ENCODE measurements at places on chromosomes 5 and 9. TPM values are rescaled to one million over a fixed set of nuclear protein-coding genes. Genes with fewer than 3 reads are reported as not detected.
A peak's percentile ranks its signal among the peaks of the same experiment; 100 is the strongest.

Gene GPR150
- 1.1 TPM for total RNA-seq

DNA sequence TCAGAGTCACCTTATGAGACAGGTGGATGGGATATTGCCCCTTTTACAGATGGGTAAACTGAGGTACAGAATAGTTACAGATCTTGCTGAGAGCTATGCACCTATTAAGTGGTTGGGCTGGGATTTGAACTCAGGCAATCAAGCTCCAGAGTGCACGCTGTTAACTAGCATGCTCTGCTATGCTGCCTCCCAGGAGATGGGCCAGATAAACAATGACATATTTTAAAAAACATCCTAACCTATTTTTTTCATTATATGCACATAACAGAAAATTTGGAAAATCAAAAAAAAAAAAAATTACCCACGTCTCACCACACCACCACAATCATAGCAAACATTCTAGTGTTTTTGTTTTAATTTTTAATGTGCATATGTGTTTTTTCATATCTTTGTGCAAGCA, 123.4 kb upstream of the STC2 start:
- no peak overlapping the region for H3K27ac ChIP-seq
- H3K4me1 ChIP-seq, result peaks cover 3% of the 10 kb centered on the region
- no peaks in the 10 kb centered on the region for H3K36me3 ChIP-seq
- no peak for DNase-seq
- H3K27me3 ChIP-seq, result no peaks in the 10 kb centered on the region
- H3K4me3 ChIP-seq, result no peak overlapping the region

DNA sequence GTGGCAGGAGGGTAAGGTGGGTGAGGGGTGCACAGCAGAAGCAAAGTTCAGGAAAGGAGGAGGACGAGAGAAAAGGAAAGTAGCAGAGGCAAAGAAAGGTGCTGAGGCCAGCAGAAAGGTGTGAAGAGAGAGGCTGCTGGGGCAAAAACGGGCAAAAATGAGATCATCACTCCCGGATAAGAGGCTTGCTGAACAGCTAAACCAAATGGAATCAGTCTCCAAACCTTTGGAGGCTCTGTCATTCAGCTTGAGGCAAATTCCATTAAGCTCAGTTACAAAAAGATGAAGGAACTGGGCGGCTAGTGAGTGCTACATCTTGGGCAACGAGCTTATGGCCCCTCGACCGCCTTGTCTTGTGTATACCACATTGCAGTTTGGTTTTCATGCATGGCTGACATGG, 136.4 kb downstream of the FSTL4 start:
- no peak overlapping the region for H3K4me3 ChIP-seq
- H3K36me3 ChIP-seq, result no peaks in the 10 kb centered on the region
- H3K27me3 ChIP-seq, result no peaks in the 10 kb centered on the region
- H3K4me1 ChIP-seq, result no peaks in the 10 kb centered on the region
- H3K27ac ChIP-seq, result no peak overlapping the region
- no peak for DNase-seq

- no peaks in the 10 kb centered on the region for H3K36me3 ChIP-seq
- no peak overlapping the region for H3K27ac ChIP-seq
- no peak overlapping the region for H3K4me3 ChIP-seq
- no peak for DNase-seq
These were observed 46.5 kb upstream of the GFPT2 start for GRCh38 chr5:180399401-180400215.

GRCh38 chr5:125399885-125400284, 653.4 kb upstream of the ZNF608 start:
- no peak overlapping the region for H3K27ac ChIP-seq
- H3K4me3 ChIP-seq, result no peak overlapping the region
- H3K4me1 ChIP-seq, result peaks cover 7% of the 10 kb centered on the region
- no peaks in the 10 kb centered on the region for H3K27me3 ChIP-seq
- H3K36me3 ChIP-seq, result no peaks in the 10 kb centered on the region
- no peak for DNase-seq

GRCh38 chr5:100797861-100798260, 105.2 kb downstream of the ST8SIA4 start:
- no peaks in the 10 kb centered on the region for H3K27me3 ChIP-seq
- no peaks in the 10 kb centered on the region for H3K36me3 ChIP-seq
- H3K4me1 ChIP-seq, result no peaks in the 10 kb centered on the region
- no peak overlapping the region for H3K27ac ChIP-seq
- DNase-seq, result no peak
- H3K4me3 ChIP-seq, result no peak overlapping the region

DNA sequence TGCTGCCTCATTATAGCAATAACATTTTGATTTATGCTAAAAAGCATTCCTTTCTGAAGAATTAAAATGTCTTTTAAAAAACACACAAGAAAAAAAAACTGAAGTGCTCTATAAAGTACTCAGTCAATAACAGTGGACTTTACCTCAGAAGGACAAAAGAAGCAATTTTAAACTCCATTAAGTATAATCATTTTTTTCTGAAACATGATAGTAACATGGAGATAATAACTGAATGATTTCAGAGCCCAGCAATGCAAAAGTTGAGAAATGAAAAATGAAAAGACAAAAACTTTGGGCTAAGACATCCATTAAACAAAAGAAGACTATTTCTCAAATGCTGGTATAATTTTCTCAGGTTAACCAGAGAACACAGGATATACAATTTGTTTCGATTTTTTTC, 78.7 kb downstream of the RFX3 start:
- no peak overlapping the region for H3K27ac ChIP-seq
- no peak overlapping the region for H3K4me3 ChIP-seq
- H3K36me3 ChIP-seq, result no peaks in the 10 kb centered on the region
- DNase-seq, result no peak
- peaks cover 4% of the 10 kb centered on the region for H3K4me1 ChIP-seq
- no peaks in the 10 kb centered on the region for H3K27me3 ChIP-seq

DNA sequence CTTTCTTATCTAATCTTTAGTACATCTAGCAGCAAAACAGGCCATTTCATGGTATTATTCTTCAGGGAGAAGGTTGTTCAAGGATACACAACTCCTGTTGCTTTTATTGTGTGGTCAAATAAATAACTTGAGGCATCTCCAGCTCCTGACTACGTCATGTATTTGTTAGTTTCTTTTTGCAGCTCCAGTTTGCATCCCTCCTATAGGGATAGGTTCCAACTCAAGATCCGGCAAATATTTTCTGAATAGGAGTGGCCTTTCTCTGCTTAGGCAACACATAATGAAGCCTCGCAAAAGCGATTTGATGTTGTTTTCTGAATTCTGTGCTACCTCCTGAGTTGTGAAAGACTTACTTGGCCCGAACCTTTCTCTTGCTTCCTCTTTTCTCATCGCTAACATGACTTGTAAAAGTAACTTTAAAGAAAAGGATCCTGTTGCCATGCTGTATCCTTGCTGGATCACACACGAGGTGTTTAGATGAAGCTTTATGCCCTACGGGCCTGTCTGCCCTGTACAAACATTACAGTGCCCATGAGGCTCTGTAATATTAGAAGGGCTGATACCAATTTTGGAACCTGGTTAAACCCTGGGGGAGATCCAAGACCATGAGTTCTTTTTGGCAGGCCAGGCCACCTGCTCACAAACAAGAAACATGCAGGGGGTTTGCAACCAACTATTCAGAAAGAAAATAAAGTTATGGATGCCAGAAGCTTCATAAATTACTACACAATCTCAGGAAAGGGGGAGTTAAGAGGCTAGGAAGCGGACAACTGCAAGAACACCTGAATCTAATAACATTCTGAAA, 149.8 kb upstream of the FGF10 start:
- no peak for DNase-seq
- no peak overlapping the region for H3K4me3 ChIP-seq
- H3K36me3 ChIP-seq, result no peaks in the 10 kb centered on the region

GRCh38 chr5:5065472-5065871, 74.7 kb upstream of the ADAMTS16 start:
- H3K27ac ChIP-seq, result no peak overlapping the region
- no peak overlapping the region for H3K4me3 ChIP-seq
- DNase-seq, result peak; percentile 68
- no peaks in the 10 kb centered on the region for H3K4me1 ChIP-seq

- DNase-seq, result no peak
- no peaks in the 10 kb centered on the region for H3K4me1 ChIP-seq
- H3K36me3 ChIP-seq, result no peaks in the 10 kb centered on the region
- no peaks in the 10 kb centered on the region for H3K27me3 ChIP-seq
- no peak overlapping the region for H3K4me3 ChIP-seq
These were observed 79.1 kb upstream of the GOLM1 start for GRCh38 chr9:86178503-86178902.

GRCh38 chr9:84793251-84793650, 123.7 kb downstream of the NTRK2 start:
- H3K4me3 ChIP-seq, result no peak overlapping the region
- no peaks in the 10 kb centered on the region for H3K36me3 ChIP-seq
- no peaks in the 10 kb centered on the region for H3K4me1 ChIP-seq

- H3K4me3 ChIP-seq, result no peak overlapping the region
- H3K36me3 ChIP-seq, result no peaks in the 10 kb centered on the region
- H3K27me3 ChIP-seq, result no peaks in the 10 kb centered on the region
- H3K4me1 ChIP-seq, result no peaks in the 10 kb centered on the region
- no peak for DNase-seq
These were observed 98.4 kb upstream of the ZNF366 start for GRCh38 chr5:72605632-72606031.

GRCh38 chr5:32790411-32790951, 79.4 kb downstream of the NPR3 start:
- no peaks in the 10 kb centered on the region for H3K4me1 ChIP-seq
- H3K4me3 ChIP-seq, result no peak overlapping the region
- H3K27ac ChIP-seq, result no peak overlapping the region
- H3K27me3 ChIP-seq, result no peaks in the 10 kb centered on the region
- no peaks in the 10 kb centered on the region for H3K36me3 ChIP-seq

DNA sequence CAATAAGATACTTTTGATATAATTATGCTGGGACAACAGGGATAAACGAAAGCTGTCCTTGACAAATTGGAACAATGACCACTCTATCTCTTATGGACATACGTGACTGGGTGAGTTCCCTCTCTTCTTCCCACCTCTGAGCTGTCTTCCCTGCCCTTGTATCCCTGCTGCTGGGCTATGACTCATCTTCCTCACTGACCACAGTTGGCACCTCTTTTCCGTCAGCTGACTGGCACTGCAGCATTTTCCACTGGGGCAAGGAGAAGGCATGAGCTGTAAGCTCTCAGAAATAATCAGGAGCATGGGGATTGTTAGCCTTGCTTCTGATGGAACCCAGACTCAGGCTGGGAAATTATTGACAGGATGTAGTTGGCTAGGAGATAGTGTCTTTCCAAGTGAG, 48.7 kb downstream of the PCSK1 start:
- no peaks in the 10 kb centered on the region for H3K27me3 ChIP-seq
- H3K27ac ChIP-seq, result no peak overlapping the region
- no peaks in the 10 kb centered on the region for H3K36me3 ChIP-seq

DNA sequence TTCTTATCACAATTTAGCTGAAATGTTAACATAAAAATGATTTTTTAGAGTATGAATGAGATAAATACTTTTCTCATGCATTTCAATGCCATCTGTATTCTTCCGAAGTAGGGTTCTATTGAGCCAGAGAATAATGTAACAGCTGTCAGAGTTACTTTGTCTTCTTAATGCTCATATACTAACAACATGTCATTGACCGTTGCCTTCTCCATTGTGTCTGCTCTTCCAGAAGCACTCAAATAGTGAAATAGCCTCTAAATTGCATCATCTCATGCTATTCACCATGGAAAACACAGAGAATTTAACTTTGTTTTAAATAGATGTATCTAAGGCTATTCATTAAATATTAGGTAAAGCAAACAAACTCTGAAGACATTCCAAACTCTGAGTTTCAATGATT, 1875.9 kb upstream of the CDH9 start:
- no peaks in the 10 kb centered on the region for H3K4me1 ChIP-seq
- no peak overlapping the region for H3K27ac ChIP-seq
- no peaks in the 10 kb centered on the region for H3K36me3 ChIP-seq
- DNase-seq, result no peak
- H3K27me3 ChIP-seq, result no peaks in the 10 kb centered on the region
- no peak overlapping the region for H3K4me3 ChIP-seq

DNA sequence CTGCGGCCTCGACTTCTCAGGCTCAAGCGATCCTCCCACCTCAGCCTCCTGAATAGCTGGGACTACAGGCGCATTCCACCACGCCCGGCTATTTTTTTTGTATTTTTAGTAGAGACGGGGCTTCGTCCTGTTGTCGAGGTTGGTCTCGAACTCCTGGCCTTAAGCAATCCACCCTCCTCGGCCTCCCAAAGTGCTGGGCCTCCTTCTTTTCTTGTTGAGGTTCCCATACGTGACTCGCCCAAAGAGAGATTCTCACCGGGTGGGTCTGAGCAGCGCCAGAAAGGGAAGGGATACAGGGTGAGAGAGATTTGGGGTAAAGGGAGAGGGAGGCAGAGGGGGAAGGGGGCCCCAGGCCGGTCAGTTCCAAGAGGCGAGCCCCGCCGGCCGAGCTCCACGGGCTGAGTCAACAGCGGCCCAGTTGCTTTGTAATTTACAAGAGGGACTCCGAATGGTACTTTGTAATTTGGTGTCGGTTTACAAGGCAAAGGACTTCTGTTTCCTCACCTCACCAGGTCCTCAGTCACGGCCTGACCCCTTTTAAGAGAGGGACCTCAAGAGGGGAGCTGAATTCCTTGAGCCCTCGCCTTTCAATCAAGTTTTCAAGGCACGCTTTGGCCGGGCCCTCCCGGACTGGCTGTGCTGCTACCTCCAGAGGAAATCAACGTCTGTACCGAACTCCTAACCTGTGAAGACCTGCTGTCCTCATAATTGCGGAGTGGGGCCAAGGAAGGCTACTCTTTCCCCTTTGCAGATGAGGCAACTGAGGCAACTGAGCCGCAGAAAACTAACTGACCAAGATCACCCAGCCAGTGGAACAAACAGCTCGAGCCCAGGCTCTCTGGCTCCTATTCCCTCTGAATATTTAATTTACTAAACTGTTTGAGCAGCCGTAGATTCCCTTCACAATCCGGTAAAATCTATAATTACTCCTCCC, 3.3 kb upstream of the DMRT2 start:
- peaks cover 15% of the 10 kb centered on the region for H3K27me3 ChIP-seq
- peak overlapping the region; percentile 44 for H3K27ac ChIP-seq
- peaks cover 76% of the 10 kb centered on the region for H3K4me1 ChIP-seq
- peak overlapping the region; percentile 58 for H3K4me3 ChIP-seq
- peak; percentile 66 for DNase-seq

- H3K4me3 ChIP-seq, result no peak overlapping the region
- DNase-seq, result no peak
- no peak overlapping the region for H3K27ac ChIP-seq
- no peaks in the 10 kb centered on the region for H3K27me3 ChIP-seq
These were observed 12.0 kb downstream of the SEMA6A start for GRCh38 chr5:116562669-116563068.

DNA sequence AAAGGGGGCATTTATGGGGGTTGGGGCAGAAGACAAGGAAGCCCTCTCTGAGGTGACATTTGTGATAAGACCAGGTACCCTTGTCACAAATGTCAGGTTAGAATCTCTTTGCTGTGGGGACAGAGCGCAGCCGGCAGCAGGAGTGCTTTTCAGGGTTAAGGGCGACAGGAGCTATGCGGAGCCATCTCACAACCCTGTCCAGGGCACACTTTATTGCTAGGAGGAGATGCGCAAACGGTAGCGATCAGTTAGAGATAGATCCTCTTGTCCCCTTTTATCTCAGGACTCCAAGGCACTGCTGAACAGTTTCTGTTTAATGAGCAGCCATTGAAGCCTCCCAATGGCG, 438 bp upstream of the LAMC3 start:
- H3K27ac ChIP-seq, result no peak overlapping the region
- H3K4me3 ChIP-seq, result peak overlapping the region; percentile 49
- peaks cover 12% of the 10 kb centered on the region for H3K4me1 ChIP-seq
- H3K36me3 ChIP-seq, result no peaks in the 10 kb centered on the region
- peaks cover 58% of the 10 kb centered on the region for H3K27me3 ChIP-seq
